Lower leg skin (tissue), 4 donors: ENCODE measurements at places on chromosomes 1 and 21. TPM values are rescaled to one million over a fixed set of nuclear protein-coding genes. Genes with fewer than 3 reads are reported as not detected.
A peak's percentile ranks its signal among the peaks of the same experiment; 100 is the strongest.

The LRRC38 gene
- 1.2 TPM for total RNA-seq

DNA sequence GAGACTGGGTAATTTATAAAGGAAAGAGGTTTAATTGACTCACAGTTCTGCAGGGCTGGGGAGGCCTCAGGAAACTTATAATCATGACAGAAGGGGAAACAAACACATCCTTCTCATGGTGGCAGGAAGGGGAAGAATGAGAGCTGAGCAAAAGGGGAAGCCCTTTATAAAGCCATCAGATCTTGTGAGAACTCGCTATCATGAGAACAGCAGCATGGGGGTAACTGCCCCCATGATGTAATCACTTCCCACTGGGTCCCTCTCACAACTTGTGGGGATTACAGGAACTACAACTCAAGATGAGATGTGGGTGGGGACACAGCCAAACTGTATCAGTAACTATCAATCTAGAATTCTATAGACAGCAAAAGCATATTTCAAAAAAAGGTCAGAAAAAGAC is 64.7 kb upstream of the ACTRT2 start:
- no peak for DNase-seq

The OR14K1 gene
- total RNA-seq = not detected

DNA sequence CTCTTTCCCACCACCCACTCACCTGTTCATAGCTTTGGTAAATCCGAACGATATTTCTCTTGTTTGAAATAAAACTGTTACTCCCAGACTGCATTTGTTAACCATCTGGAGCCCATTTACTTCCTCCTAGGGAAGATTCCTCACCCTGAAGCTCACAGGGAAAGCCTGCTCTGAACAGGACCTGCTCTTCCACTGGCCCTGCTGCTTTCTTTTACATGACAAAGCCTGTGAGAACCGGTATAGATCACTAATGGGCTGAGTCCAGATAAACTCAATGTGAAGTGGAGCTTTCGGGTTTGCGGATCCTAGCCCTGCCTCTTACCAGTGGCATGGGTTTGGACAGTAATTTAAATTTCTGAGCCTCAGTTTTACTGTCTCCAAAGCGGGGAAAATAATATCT is 45.2 kb downstream of the FAM163A start:
- DNase-seq = no peak

- DNase-seq = no peak
These were observed 970.6 kb downstream of the NCAM2 start for GRCh38 chr21:21968810-21969209.

The ANGPTL1 gene
- 3.4 TPM for total RNA-seq

GRCh38 chr1:101025283-101025656 is 314 bp downstream of the DPH5 start:
- no peak for DNase-seq

The OR2T33 gene
- total RNA-seq = not detected

The KIAA1614 gene
- 8.5 TPM for total RNA-seq

DNA sequence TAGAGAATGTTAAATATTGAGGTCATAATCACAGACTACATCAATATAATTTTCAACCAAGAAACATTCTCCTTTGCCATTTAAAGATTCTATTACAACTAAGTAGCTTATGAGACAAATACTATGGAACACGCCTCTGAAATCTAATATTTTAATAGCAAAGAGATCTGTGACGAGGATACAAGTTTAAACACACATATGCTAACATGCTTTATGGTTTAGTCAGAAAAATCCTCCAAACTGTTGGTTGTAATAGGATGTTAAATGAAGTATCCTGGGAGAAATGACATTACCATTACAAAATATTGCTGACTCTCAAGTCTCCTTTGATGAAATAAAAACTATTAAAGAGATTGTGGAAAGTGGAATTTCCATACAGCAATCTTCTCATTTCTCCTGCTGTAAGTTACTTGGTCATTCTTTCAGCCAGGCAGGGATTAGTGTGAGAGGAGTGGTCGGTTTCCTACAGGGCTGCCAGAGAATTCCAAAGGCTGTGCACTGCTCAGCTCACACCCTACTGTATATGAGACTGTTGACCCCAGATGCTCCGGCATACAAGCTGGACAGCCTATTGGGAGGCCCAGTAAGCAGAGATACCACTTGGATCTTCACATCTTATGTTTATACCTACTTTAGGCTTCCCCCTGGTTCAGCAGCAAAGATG is 26.6 kb downstream of the SCYL3 start:
- DNase-seq = no peak

The TTC39A gene
- total RNA-seq = 14.5 TPM

- DNase-seq = peak; percentile 44
These were observed 32.1 kb downstream of the JAK1 start for GRCh38 chr1:64934115-64934877.

DNA sequence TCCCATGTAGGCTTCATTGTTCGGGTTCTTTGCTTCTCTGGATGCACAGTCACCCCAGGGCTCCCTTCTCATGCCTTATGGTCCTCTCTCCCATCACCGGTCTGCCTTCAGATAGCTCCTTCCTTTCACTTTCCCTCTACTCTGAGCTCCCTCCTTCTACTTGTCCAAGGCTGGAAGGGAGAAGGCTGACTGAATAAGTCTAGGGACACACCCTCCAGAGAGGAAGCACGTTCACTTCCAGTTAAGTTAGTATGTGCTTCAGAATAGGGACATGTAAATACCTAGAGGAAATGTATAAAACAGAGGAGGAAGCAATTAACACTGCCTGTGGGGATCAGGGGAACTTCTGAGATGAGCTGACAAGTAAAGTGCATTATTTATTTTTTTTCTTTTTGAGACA is 23.5 kb downstream of the CXADR start:
- DNase-seq = no peak

GRCh38 chr1:12072741-12073140 is 9.6 kb downstream of the TNFRSF8 start:
- DNase-seq = no peak

DNA sequence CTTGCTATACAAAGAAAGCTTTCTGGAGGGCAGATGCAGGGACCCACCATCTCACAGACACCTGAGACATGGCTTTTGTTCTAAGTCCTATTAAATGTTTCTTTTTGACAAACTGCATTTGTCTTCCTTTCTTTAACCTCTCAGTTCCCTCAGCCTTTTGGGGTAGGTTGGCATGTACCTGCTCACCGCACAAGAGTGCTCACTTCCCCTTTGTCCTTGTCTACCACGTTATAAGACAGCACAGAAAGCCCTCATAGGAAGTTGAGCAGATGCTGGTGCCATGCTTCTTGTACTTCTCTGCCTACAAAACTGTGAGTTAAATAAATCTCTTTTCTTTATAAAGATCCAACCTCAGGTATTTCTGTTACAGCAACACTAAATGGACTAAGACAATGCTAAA is 31.9 kb upstream of the RGS21 start:
- DNase-seq = no peak

DNA sequence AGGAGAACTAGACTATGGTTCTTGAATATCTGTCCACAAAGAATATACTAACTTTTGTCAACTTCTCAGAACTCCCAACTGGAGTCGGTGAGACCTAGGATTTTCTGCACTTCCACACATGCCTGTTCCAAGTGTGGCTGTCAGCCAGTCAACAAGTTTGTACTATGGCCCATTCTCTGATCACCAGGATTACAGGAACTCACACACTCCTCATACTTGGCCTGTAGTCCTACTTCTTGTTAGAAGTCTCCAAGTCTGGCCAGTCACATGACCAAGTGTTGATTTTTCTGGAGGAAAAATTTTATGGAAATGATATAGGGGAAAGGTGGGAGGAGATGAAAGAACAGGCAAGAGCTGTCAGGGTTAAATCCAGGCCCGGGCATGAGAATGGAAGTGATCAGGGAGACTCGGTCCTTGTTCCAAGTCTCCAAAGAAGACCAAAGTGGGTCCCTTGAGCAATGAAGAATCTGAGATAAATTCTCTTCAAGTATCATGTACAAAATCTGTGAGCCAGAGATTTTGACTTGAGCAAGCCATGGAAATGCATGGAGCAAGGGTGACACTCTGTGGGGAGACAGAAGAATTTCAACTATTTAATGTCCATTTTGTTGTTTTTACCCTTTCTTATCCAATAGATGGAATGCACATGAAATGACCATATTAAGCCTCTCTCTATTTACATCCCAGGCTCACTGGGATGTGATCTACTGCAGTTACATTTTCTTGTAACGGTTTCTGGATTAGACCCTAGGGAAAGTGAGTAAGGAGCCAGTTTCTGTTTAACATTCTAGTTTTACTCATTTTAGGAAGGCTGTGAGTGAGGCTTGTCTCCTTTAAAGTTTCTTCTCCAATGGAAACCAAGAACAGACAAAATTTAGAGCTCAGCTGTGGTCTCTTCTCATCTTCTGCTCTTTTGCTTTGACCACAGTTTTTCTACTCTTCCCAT is 320.9 kb downstream of the ASTN1 start:
- no peak for DNase-seq

DNA sequence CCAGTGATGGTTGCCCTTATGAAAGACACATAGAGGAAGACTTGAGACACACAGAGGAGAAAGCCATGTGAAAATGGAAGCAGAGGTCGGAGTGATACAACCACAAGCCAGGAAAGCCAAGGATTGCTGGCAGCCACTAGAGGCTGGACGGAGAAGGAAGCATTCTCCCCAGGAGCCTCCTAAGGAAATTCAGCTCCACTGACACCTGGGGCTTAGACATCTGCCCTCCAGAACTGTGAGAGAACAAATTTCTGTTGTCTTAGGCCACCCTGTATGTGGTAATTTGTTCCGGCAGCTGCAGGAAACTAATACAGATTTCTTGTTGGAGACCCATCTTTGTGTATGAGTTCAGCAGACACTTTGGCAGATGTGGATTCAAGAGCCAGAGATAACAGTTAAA is 126.9 kb upstream of the ATP1A1 start:
- no peak for DNase-seq

The ARHGEF16 gene
- 7.9 TPM for total RNA-seq

DNA sequence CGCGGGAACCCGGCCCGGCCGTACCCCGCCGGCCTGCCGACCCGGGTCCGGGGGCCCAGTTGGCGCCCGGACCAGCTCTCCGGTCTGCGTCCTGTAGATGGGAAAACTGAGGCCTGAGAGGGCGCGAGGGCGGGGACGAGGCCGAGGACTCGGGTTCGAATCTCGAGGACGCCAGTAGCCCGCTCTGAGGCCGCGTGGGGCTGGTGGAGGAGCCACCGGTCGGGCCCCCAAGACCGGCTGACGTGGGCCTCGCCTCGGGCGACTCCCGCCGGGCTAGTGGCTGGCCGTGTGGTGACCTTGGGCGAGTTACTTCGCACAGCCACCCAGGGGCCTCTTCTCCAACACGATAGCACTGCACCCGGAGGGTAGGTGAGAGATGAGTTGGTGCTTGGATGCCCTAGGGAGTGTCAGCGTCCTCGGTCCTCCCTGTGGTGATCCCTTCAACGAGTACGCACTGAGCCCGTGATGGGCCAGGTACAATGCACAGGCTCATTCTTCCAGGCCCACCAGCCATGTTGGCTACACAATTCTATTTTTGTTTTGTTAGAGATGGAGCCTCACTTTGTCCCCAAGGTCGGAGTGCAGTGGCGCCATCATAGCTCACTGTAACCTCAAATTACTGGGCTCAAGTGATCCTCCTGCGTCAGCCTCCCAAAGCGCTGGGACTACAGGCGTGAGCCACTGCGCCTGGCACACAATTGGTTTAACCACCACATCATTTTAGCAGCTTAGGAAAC is 404 bp upstream of the SCMH1 start:
- peak; percentile 18 for DNase-seq

DNA sequence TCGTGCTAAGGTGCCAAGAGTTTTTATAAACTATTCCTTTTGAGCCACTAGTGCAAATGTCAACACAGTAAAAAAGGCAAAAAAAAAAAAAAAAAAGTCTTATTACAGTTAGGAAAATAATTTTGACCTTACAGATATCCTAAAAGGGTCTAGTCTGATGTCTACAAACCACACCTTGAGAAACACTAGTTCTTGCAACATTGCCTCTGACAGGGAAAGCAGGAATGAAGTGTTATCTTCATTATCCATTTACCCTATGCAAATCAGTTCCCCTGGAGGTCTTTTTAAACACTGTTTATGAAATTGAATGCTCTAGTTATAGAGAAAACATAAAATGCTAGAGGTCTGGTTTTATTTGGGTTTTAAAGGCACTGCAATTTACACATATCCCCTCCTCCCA is 115.2 kb upstream of the DMRTA2 start:
- DNase-seq = no peak

GRCh38 chr1:177021687-177022086 is 142.8 kb downstream of the ASTN1 start:
- no peak for DNase-seq

DNA sequence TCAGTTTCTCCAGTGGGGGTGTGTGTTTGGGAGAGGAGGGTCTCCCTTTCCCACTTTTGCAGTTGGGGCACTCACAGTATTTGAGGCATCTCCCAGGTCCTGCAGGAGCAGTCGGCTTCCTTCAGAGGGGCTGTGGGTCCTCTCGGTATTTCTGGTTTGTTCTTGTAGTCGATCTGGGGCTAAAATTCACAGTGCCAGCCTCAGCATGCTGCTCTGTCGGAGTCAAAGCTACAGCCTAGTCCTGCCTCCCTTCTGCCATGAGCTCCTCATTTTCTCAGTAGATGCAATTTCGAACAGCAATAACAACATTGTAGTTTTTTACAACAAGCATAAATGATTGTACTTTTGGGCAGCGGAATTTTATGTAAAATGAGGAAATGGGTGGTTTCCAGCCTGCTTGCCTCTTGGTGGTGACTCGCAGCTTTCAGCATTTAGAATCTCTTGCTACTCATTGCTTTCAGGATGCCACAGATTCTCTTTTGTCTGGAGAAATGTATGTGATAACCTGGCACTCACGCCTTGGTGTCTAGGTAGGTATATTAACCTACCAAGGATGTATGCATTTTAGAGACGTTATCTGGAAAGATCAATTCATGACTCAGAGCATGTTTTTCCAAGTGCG is 82.4 kb upstream of the C21orf91 start:
- no peak for DNase-seq

- peak; percentile 98 for DNase-seq
These were observed 22.7 kb upstream of the IFNGR2 start for GRCh38 chr21:33380483-33380998.

The HES5 gene
- 11.1 TPM for total RNA-seq

GRCh38 chr1:212255705-212256307 is 29.4 kb upstream of the PPP2R5A start:
- DNase-seq = no peak
